Activated CD4-positive, alpha-beta T cell treated with anti-CD3 and anti-CD28 coated beads, Interleukin-2, amount 50 U/mL, for 48 hours (primary cell): ENCODE measurements at places on chromosomes 16 and 17.

- DNase-seq: peak; percentile 80
Measured at GRCh38 chr16:81745704-81746558, 33.2 kb upstream of the PLCG2 start.

- no peak for DNase-seq
Measured at GRCh38 chr16:11038777-11039176, 94.4 kb downstream of the CLEC16A start.

GRCh38 chr17:5705081-5705875, 121.0 kb upstream of the NLRP1 start:
- DNase-seq: peak; percentile 33

DNA sequence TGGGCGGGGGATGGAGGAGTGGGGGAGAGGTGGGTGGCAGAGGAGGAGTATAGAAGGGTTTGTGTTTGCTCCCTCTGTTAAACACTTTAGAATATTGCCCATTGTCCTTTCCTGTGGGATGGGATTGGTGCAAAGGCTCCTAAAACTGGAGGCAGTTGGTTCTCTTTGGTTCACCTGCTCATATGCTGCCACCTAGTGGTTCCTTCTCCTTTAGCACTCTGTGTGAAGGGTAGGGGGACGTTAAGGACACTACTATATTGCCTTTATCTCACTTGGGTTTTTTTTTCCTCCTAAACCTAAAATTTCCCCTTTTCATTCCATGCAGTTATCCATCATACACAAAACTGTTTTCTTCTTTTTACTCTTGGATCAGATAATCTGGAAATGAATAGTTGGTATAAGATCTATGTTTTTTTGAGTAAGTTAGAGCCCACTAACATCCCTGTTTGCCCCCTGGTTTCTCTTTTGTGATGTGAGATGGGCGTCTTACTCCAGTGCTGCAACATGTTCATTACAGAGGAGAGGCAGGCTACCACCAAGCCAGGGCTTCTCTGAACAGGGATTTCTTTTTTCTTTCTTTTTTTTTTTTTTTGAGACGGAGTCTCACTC, 23.8 kb downstream of the SNX11 start:
- DNase-seq: peak; percentile 56

DNA sequence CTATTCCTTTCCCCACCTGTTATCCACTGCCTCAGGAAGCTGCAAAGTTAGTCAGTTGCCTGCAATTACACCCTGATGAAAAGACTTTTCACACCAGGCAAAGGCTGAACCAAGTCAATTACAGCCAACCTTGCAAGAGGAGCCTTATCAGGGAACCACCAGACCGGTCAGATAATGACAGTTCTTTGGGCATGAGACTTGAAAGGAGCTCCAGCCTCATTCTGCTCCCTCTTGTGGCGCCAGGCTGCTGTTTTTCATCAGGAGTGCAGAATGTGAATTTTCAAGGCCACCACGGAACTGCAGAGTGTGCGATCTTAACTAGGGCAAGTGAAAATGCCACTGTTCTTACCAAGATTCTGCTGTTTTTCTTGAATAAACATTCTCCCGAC, 22.5 kb downstream of the DNAI2 start:
- peak; percentile 64 for DNase-seq

DNA sequence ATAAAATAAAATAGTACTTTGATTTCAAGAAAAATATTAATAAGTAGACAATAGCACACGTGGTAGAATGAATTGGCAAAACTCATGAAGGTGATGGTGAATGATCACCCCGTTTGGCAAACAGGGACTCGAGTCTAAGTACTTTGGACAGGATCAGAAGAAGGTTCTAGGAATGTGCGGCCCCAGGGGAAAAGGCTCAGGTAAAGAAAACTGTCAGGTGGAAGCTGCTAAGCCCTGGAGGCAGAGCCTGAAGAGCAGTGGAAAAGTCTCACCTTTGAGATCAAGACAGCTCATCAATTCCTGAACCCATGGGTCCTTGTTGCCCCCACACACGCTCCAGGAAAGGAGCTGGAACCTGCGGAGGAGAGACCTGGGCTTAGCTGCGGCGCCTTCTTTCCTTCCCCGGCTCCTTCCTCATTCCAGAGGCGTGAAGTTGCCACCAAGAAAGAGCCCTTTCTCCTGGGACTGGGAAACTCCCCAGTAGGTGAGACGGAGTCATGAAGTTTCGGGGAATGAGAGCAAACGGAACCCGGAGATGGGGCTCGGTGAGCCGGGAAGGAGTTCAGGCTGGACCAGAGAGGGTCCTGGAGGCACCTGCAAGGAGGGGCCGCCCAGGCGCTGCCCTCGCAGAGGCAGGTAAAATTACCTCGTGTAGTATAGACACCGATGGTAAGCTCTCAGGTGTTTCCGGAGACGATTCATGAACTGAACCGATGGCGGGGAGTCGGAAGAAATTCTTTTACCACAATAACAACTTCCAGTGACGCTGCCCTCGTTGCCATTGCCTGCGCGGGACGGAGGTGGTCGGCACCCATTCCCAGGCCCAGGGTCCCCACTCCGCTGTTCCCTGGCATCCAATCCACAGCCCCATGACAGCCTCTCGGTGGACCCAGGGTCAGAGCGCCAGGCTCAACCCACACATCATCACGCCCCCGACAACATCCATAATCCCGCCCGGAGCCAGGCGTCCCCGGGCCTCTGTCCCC, 1.2 kb upstream of the ZMYND15 start:
- no peak for DNase-seq

DNA sequence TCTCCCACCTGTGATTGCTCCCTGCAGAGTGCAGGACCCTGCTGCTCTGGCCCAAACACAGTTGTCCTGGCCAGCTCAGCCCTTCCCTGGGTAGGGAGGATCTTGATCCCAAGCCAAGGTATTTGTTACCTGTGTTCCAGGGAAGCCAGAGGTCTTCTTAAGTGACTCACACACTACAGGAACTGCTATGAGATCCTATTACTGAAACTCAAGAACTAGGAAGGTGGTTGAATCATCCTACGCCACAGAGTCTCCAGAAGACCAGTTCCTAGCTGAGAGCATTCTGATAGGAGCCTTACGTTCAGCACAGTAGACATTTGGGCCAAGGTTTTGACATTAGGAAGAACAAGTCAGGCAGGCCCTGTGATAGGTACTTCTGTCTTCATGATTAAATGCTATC, 12.0 kb downstream of the CHST6 start:
- no peak for DNase-seq

DNA sequence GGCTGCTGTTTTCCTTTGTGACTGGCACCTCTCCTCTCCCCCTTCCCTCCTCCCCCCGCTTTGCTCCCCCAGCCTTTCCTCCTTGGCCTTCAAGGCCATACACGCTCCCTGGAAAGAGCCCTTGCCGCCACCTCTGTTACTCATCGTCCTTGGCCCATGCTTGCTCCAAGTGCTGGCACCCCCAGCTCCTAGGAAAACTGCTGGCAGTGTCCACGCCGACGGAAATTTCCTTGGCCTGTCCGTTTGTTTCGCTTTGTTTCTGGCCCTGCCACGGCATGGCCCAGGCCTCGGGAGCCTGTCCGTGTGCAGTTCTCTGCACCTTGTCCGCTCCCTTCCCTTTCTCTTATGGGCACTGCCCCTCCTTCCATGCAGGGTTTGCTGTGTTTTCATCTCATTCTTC, 18.0 kb downstream of the CA5A start:
- no peak for DNase-seq
